Activated gamma-delta T cell treated with anti-CD3 and anti-CD28 coated beads, Interleukin-2, amount 50 U/mL, for 16 hours (primary cell): ENCODE measurements at places on chromosomes 3 and 15.

DNA sequence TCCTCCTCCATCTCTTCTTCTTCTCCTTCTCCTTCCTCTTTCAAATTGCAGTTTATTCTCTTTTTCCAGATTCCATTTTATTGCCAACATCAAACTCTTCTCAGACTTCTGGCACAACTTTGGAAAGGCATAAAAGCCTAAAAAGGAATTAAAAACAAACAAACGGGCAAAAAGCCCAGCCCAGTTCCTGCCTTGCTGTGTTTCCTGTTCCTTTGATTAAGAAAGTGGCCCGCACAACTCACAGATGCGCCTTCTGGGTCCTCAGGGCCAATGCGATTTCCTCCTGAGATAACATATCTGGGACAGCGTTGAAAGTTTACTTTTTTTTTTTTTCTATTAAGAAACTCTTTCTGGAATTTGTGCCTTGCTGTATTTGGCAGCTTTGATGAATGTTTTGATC is 158.7 kb upstream of the UBE3A start:
- no peak for DNase-seq

DNA sequence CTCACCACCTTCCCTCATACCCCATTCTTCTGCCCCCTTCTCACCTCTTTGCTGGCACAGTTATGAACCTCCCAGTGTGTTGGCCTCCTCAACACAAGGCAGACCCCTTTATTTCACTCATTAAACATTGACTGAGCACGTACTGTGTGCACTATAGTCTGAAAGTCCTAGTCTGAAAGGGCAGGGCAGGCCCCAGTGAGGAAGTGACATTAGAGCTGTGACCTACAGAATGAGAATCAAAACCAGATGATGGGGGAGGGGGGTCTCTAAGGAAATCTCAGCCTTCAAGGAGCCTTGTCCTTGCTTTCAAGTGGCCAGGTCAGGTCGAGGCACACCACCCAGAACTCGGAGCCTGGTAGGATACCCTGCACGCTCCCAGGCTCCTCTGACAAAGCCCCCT is 3.5 kb downstream of the SLC28A1 start:
- DNase-seq: no peak

DNA sequence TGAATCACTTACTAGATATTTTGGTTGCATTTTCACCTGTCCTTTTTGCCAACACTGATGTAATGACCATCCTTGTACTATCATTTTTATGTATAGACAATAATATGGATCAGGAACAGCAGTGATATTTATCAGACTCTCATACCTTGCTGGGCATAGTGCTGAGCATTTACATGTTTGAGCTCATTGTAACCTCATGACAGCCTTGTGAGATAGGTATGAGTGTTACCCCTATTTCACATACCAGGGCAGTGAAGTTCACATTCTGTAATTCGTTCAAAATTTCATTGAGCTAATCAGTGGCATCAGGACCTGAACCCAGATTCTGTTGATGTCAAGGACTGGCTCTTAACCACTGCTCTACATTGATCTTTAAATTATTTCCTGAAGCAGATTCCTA is 221.5 kb upstream of the TBL1XR1 start:
- DNase-seq: no peak

DNA sequence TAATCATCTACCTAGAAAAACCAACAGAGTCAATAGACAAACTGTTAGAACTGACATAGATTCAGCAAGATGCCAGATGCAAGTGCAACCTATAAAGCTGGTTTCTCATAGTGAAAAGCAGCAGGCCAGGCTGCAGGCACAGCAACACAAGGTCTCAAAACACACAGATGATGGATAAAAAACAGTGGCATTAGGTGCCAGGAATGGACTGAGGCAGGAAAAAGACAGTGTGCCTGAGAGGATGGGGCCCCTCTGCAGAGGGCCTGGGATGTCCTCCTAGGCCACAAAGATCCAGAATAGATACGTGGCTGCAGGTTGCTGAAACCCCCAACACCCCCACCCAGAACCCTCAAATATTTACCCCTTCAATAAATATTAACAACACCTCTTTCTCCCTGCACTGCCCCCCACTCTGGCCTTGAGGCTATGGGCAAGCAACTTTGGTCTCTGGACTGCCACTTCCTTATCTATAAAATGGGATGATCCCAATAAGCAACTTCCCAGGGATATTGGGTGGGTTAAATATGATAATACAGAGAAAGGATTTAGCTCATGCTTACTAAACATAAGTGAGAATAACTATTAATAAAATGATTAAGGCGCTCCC is 35.2 kb upstream of the FGD5 start:
- no peak for DNase-seq

GRCh38 chr15:78800806-78801205 is 10.5 kb downstream of the ADAMTS7 start:
- DNase-seq: no peak

DNA sequence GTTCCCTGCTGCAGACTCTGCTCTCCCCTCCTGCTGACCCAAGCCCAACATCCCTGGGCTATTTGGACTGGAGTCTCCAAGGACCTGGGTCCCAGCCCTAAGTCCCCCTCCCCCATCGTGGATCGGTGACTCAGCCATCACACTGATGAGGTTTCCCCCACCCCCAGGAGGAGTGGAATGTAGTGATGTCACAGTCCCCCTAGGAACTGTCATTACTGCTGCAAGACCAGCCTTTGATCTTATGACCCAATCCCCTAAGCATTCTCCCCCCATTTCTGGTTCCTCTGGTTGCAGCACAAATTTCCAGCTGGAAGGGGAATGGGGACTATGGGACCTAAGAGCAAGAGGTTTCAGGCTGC is 63.4 kb upstream of the CSPG4 start:
- no peak for DNase-seq

- no peak for DNase-seq
Observed at GRCh38 chr3:22585504-22585903, 617.6 kb upstream of the UBE2E2 start.
